ENCODE measurements at places on chromosomes 13 and 19. TPM values are rescaled to one million over a fixed set of nuclear protein-coding genes. Genes with fewer than 3 reads are reported as not detected.

- no peaks in the 10 kb centered on the region for H3K27me3 ChIP-seq
- H3K27ac ChIP-seq: no peak overlapping the region
- H3K36me3 ChIP-seq: peaks cover 89% of the 10 kb centered on the region
- no peaks in the 10 kb centered on the region for H3K4me1 ChIP-seq
- DNase-seq: no peak
These were observed 40.2 kb downstream of the CARS2 start for GRCh38 chr13:110665491-110666254.

AMER2 gene
- total RNA-seq: not detected

KCNN4 gene
- total RNA-seq: 0.38 TPM

SERPINE3 gene
- not detected for total RNA-seq

CGB2 gene
- total RNA-seq: not detected

DNA sequence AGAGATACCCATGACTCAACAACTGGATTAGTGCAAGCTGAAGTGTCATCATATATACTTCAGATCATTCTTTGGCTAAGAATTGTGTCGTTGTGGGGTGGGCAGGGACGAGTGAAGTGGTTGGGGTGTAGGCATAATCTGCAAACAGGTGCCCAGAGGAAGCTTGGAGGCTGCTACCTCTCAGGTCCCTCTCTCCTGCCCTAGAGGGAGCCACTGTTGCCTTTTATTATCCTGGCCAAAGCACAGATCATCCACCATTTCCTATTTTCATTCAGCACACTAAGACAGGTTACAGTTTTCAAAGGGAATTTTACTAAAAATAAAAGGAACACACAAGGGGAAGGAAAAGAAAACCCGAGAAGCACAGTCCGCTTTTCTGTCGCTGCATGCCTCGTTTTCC is 126.6 kb downstream of the HS6ST3 start:
- no peaks in the 10 kb centered on the region for H3K36me3 ChIP-seq
- H3K4me1 ChIP-seq: no peaks in the 10 kb centered on the region
- DNase-seq: no peak
- no peak overlapping the region for H3K27ac ChIP-seq
- no peak overlapping the region for H3K4me3 ChIP-seq

DNA sequence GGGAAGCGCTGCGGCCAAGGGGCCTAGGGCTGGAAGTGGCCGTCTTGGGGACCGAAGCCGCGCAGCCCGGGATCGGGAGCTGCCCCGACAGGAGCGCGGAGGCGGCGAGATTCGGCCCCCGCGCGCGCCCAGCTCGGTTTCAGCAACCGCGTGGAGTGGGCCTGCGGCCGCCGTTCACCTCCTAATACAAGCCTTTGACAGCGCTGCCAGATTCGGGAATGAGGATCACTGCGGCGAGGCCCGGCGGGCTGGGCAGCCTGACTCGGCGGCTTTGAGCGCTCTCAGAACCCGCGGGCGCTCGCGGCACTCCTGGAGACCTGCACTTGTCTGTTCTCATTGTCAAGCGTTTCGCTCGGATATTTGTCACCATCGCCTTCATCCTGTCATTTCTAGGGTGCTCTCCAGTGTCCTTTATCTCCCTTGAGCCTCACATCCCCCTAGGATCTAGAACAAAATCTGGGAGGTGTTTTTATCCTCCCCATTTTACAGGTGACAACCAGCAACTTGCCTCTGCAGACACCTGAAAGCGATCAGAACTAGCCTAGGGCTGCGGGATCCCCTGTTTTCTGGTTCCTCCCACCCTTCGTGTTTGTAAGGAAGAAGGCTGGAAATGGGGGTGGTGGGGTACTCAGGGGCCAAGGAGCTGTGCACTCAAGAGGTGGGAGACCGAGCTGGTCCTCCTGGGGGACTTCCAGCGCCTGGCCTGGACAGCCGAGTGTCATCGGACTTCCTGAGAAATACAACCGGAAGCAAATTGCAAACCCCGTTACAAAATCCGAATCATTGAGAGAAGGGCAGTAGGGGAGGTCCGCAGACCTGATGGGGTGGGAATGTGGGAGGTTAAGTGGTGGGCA is 1.5 kb upstream of the CDX2 start:
- H3K27ac ChIP-seq: no peak overlapping the region
- no peak for DNase-seq
- no peaks in the 10 kb centered on the region for H3K36me3 ChIP-seq
- peaks cover 100% of the 10 kb centered on the region for H3K27me3 ChIP-seq

OR10H1 gene
- total RNA-seq: not detected

ZNF582 gene
- 4.4 TPM for total RNA-seq
